ENCODE measurements at places on chromosomes 5 and 9.

- DNase-seq, result no peak
Observed at GRCh38 chr5:19044311-19044710, 943.7 kb downstream of the CDH18 start.

DNA sequence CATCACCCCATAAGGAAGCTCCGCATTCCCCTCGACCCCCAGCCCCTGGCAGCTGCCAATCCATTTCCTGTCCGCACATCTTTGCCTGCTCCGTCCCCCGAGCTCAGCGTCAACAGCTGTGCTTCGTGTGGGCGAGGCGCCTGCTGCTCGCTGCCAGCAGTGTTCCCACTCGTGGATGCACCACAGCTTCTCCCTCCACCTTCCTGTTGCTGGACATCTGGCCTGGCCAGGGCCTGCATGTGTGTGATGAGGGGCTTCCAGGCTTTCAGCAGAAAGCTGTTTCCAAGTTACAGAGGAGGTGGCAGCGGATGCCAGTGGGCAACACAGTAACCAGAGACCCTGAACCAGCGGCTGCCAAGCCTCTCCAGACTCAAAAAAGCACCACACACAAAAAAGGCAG lies 86.0 kb downstream of the PRRT1B start:
- no peak for DNase-seq

DNA sequence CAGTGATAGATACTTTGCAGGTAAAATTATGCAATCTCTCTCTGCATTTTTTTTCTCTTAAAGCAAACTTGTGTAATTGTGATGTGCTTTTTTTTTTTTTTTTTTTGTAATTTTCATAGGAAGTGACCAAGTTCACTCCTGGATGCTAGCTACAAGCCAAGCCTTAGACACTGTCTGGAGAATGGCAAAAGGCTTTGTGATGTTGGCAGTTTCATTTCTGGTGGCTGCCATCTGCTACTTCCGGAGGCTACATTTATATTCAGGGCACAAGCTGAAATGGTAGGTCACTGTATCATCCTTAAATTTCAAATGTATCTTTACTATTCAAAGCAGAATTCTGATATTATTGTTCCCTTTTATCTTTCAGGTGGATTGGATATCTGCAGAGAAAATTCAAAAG lies 19.3 kb downstream of the OTULINL start:
- DNase-seq, result no peak

- no peak for DNase-seq
Observed at GRCh38 chr5:145044970-145045369, 790.2 kb downstream of the PRELID2 start.

- DNase-seq, result no peak
Observed at GRCh38 chr9:133029994-133030316, 842 bp upstream of the GTF3C5 start.

DNA sequence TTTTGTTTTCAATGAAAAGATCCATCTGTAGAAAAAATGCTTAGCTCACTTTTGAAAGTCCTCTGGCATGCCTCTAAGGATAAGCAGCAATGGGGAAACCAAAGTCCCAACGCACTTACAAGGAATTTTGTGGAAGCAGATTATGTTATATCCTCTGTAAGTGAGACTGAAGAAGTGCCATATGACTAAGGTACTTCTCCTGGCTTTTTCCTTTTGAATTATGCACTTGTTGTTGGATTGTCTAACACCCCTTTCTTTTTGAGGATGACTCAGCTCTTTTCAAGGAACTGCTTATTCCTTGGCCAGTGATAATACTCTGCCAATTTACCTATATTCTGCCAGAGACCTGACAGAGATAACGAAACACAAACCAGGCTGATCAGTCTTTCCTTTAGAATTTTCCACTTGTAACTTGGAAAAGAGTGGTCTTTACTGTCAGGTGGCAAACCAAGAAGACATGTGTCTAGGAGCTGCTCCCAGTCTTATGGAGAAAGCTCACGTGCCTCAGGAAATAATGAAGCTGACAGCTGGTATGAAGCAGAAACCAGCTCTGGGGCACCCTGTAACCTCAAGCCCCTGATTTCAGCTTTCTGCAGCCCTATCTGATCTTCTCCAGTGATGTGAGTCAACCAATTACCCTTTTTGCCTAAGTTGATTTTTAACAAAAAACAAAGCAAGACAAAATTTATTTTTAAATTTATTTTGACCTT lies 290.8 kb upstream of the FBXL7 start:
- DNase-seq, result no peak

GRCh38 chr9:120187758-120188157 lies 392.2 kb downstream of the CDK5RAP2 start:
- no peak for DNase-seq

- no peak for DNase-seq
Observed at GRCh38 chr5:103889500-103890209, 327.1 kb upstream of the NUDT12 start.

- DNase-seq, result no peak
Observed at GRCh38 chr5:69368458-69369339, 621 bp downstream of the AK6 start.

DNA sequence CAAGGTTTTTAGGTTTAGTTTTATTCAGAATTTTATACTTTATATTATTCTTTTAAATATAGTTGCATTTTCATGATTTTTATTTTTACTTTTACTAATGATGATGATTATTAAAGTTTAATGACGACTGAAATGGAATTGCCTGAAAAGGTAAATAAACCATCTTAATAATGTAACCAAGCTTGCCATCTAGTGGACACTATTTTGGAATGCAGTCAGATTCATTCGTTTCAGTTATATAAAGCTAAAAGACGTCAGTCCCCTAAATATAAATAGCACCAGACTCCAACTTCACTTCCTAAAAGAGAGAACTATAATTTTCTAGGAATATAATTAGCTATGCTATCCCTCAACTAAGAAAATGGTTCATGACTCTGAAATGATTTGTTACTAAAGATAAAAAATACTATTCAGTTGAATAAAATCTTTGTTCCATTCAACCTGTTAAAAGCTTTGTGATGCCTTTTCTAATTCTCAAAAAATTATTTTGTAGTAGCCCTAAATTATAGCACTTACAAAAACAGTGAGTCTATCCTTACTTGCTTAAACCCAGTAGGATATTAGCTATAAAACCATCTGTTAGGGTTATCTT lies 19.9 kb downstream of the ABITRAM start:
- DNase-seq, result peak; percentile 16

GRCh38 chr5:57004800-57005199 lies 52.9 kb upstream of the MIER3 start:
- DNase-seq, result no peak

GRCh38 chr9:94794476-94795167 lies 68.1 kb downstream of the AOPEP start:
- no peak for DNase-seq

GRCh38 chr5:88279584-88279983 lies 10.9 kb upstream of the TMEM161B start:
- no peak for DNase-seq

DNA sequence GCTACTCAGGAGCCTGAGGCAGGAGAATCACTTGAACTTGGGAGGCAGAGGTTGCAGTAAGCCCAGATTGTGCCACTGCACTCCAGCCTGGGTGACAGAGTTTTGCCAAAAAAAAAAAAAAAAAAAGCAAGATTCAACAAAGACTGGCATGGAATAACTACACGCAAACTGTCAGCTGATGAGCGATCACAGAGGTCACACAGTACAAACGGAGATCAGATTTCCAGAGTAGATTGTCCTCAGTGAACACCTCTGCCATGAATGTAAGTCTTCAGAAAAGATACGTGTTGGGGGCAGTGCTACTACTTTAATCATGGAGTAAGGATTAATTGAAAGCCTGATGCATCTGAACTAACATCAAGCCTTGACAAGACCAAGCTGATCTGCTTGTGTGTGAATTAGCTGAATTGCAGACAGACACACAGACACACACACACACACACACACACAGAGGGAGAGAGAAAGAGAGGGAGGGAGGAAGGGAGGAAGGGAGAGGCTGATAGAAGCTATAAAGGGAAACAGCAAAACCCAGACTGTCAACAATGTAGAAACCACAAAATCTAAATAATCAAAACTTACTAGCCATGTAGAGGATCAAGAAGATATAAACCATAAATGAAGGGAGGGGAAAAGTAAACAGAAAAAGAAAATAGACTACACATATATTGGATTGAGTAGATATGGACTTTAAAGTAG lies 222.9 kb upstream of the ZNF462 start:
- no peak for DNase-seq

- DNase-seq, result no peak
Observed at GRCh38 chr9:1978941-1979340, 36.2 kb upstream of the SMARCA2 start.

Data from NT2/D1 (cell line).